ENCODE measurements at places on chromosomes 12 and 14.

GRCh38 chr14:102862154-102862773 is 60.2 kb upstream of the AMN start:
- no peak for DNase-seq

DNA sequence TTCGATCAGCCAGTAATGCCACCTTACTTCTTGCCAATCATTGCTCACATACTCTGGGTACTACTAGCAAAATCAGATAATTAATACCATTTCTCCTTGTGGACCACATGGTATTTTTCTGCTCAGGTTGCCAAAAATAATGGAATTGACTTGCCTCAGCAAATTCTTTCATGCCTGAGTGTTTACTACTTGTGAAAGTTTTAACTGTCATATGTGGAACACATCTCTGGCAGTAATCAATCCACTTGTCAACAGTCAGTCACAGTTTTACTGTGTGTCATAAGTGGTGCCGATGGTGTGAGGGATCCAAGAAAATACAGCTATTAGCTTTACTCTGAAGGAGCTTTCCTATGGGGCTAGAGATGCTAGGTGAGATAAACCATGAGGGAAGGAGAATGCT is 55.3 kb upstream of the ATF1 start:
- no peak for DNase-seq

GRCh38 chr12:810671-811415 is 58.5 kb downstream of the WNK1 start:
- peak; percentile 69 for DNase-seq

- no peak for DNase-seq
These were observed 63.6 kb downstream of the TMCC3 start for GRCh38 chr12:94586589-94587259.

GRCh38 chr14:75648066-75648838 is 12.4 kb downstream of the ERG28 start:
- no peak for DNase-seq

DNA sequence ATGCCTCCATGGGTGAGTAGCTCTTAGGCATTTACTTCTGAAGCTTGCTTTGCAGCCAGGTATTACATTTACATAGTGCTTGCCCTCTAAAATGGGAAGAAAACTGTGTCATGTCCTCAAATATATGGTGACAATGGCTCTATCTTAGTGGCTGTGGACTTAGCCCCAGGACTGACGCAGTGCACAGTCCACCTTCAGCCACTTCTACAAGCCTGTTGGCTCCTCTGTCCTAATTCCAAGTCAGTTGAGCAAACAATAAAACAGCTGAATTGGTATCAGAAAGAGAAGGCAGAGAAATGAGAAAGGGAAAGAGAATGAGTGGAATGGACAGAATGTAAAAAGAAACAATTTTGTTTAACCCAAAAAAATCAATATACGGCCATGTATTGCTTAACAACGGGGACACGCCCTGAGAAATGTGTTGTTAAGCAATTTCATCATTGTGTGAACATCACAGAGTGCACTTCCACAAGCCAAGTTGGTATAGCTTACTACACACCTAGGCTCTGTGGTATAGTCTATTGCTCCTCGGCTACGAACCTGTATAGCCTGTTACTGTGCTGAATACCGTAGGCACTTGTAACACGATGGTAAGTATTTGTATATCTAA is 93.5 kb downstream of the GRIN2B start:
- no peak for DNase-seq

DNA sequence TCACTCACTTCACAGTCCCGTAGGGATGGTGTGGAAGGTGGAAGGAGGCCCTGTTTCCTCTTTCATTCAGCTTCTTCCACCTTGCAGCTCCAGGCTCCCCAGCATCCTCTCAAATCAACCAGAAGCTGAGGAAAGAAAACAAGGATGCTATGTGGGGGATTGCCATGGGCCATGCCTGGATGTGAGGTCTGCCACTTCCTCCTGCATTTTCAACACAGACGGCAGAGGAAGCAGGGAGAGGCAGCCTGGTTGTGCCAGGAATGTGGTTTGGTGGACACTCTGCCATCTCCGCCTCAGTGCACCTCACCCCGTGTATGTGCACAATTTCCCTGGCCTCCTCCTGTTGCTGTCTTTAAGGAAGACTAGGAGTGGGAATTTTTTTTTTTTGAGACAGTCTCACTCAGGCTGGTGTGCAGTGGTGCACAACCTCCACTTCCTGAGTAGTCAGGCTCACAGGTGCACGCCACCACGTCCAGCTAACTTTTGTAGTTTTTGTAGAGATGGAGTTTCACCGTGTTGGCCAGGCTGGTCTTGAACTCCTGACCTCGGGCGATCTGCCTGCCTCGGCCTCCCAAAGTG is 99.2 kb downstream of the SLC15A4 start:
- DNase-seq, result no peak

DNA sequence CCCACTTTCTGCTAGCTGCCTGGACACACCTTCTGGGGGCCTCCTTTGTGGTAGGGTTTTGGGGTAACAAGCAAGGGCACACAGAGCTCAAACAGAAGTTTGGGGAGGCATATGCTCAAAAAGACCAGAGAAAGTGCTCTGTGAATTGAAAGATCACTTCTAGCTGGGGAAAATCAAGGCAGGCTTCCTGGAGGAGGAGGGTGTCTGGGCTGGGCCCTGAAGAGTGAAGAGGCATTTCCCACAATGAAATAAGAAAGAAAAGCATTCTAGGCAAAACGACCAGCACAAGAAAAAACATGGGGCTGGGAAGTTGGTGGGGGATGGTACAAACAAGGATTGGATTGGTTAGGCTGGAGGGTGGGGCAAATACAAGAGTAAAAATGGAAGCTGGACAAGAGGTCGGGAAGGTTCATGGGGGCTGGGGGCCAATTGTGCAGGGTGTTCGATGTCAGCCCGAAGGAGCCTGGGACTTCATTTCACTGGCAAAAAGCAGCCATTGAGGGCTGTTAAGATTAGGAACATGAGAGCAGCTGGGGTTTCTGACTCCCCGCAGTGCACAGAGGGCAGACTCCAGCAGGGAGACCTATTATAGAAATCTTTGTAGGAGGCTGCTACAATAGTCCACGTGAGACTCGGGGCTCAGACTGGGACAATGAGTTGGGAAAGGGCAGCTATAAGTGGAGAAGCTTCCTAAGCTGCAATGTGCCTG is 51.5 kb upstream of the CMKLR1 start:
- no peak for DNase-seq

- no peak for DNase-seq
These were observed 457.6 kb downstream of the EGLN3 start for GRCh38 chr14:33493266-33493665.

- DNase-seq, result no peak
These were observed 340.9 kb downstream of the AACS start for GRCh38 chr12:125406131-125406530.

DNA sequence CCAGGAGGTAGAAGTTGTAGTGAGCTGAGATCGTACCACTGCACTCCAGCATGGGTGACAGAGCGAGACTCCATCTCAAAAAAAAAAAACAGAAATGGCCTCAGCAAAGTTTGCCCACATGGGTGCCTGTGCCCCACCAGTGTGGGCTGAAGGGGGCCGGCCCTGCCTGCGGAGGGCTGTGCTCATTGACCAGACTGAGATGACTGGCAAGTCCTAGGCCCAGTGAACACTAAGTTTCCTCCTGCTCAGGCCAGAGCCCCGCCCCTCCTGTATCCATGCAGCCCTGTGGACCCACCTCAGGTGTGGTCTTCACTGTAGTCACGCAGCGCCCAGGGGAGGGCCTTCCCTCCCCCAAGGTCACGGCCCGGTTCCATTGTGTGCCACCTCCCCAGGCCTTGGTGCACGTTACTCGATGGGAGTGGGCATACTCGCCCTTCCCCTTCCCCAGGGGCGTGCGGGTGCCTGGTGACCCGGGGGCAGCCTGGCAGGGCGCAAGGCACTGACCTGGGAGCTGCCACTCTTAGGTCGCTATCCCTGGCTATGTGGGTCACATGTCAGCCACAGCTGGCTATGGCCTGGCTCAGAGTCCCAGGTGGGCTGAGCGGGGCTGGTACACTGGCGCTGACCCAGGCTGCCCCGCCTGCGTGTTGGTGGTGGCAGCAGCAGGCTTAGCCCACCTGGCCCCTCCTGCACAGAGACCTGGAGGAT is 16.1 kb downstream of the INF2 start:
- DNase-seq, result no peak

- DNase-seq, result no peak
These were observed 108.7 kb downstream of the PTGER2 start for GRCh38 chr14:52422650-52423356.

- no peak for DNase-seq
These were observed 6.2 kb downstream of the TMEM120B start for GRCh38 chr12:121718653-121719239.

DNA sequence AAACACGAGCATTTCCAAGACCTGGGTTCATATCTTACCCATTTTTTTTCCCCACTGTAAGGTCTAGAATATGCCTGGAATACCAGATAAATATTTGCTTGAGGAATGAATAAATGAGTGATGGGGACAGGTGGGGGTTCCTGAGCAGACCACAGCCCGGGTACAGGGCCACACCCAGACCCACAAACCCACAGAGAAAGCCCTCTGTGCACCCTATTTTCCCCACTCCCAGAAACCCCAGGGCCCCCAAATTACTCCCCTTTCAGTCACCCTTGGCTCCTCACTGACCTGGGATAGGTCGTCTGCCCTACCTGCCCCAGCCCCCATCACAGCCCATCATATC is 66.5 kb upstream of the DDX11 start:
- DNase-seq, result no peak

- no peak for DNase-seq
These were observed 160.0 kb downstream of the CALM1 start for GRCh38 chr14:90556666-90557450.

- DNase-seq, result no peak
These were observed 85.2 kb downstream of the CAND1 start for GRCh38 chr12:67354322-67354721.
